ENCODE measurements at places on chromosomes 5 and 9. TPM values are rescaled to one million over a fixed set of nuclear protein-coding genes. Genes with fewer than 3 reads are reported as not detected.

The UNC5A gene
- total RNA-seq, result not detected

The FLT4 gene
- not detected for total RNA-seq

DNA sequence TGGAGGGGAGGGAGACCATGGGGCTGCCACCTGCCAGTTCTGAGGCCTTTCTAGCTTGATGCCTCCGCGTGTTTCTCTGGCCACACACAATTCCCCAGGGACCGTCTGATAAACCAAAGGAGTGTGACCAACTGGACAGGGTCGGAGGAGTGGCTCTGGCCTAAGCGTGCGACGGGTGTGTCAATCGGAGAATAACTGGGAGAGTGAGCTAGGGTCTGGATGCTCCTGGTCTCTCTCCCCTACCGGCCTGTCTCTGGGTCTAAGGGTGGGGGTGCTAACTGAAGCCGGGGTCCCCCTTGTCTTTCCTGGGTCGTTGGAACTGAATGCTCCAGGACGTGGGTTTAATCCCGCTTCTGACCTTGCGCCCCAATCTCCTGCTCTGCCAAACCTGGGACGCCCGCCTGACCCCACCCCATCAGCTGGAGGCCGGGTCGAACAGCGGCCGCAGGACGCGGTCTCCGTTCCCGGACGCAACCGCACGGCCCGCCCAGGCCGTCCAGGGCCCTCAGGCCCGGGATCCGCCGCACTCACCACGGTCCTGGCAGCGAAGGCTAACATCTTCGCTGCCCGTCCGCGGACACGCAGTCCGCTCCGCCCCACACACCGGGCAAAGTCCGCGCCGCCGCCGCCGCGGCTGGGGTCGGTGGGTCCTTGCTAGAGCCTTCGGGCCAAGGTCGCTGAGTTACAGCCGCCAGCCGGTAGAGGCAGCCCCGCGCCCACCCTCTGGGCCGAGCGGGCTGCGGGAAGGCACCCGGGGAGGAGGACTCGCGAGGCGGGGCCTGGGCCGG, 447 bp downstream of the CRAT start:
- peak; percentile 95 for DNase-seq

- peak; percentile 51 for DNase-seq
Observed at GRCh38 chr5:102758576-102758975, 3.5 kb downstream of the PAM start.

DNA sequence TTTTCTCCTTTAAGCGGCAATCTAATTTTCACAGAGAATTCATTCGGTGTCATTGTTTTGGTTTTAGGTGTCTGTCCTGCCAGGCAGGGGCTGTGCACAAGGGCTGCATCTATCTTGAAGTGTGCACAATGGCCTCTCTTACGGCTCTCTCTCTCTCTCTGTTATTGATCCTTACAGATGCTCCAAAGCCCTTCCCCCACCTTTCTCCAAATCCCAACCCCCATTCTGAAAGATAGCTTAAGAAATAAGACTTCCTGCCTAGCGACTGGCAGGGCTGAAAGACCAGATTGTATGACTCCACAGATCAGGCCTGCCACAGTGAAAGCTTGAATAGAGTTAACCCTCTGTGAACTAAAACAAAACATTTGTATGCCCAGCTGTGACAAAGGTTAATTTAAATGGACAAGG, 86.5 kb upstream of the NR5A1 start:
- no peak for DNase-seq

DNA sequence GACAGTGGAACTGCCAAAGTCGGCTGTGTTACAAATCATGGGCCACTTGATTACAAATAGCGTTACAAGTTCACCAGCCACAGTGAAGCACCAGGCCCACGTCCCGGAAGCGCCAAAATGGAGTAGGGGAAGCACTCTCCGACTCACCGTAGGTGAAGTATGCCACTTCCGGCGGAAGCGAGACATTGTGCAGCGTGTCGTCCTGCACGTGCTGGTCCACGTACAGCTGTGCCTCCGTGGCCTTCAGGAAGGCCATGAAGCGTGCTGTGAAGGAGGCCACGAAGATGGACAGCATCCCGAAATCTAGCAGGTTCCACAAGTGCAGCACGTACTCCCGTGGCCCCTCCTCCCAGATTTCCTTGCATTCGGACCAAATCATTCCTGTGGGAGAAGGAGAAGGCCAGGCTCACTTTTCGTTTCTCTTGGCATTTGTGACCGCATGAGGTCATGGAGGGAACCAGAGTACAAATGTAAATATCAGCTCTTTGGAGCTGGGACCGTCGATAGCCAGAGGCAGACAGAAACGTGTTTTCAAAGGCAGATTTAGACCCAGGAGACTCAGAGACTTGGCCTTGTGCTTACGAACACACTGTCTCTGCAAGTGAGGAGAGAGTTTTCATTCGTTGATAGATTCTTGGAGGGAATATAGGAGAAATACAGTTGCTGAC, 58.7 kb upstream of the SMIM32 start:
- DNase-seq, result no peak

DNA sequence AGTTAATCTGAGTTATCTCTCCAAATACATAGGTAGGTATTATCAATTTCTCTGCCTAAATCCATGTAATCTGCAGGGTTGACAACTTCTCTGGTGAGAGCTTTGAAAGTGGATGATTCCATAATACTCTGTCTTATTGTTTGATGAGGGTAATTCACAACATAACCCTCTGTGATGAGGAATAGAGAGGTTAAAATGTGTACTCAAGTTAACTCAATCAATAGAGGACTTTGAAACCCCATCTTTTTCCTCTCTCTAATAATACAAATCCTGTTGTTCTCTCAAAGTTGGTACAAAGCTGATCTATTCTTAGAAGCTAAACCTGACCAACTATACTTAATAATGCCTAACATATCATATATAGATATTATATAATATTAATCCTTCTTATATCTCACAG, 100.1 kb downstream of the PLPPR1 start:
- DNase-seq, result no peak

DNA sequence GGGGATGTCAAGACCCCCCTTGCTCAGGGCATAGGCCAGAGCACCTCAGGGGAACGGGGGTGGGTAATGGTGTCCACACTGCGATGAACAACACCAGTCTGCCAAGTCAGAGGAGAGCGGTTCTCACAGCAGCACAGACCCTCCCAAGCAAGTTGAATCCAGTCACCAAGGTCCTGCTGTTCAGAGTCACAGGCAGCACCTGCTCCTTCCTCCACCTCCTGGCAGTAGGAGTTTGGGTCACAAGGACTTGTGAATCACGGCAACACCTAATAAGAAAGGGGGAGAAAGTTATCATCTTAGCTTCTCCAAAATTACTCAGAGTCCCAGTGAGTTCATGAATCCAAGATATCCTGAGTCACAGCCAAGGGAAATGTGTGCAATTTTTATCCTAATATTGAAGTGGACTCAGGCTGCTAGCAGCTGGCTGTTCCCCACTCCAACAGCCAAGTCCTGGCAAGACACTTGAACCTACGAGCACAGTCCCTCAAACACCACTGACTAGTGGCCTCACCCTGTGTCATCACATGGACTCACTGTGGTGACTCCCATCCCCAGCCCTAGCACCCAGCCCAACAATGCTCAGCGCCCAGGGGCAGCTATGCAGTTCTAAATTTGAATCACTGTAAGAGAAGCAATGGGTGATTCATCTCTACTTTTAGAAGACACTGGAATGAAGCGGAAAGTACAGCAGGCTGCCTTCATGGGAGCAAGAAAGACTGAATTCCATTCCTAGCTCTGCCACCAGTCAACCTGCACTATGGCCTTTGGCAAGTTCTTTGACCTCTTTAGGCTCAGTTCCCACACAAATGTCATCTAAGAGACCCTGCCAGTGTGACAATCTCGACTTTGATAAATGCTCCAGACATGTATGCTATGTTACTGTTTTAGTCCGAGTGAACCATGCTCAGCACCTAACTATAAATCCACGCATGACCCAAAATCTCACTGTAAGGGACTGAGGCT, 113.7 kb downstream of the KLHL3 start:
- DNase-seq, result peak; percentile 94

GRCh38 chr5:168085261-168086031, 206.0 kb upstream of the WWC1 start:
- DNase-seq, result no peak

GRCh38 chr9:100884518-100884917, 144.0 kb upstream of the PLPPR1 start:
- no peak for DNase-seq

- no peak for DNase-seq
Observed at GRCh38 chr5:151110122-151110681, 29.4 kb upstream of the TNIP1 start.

DNA sequence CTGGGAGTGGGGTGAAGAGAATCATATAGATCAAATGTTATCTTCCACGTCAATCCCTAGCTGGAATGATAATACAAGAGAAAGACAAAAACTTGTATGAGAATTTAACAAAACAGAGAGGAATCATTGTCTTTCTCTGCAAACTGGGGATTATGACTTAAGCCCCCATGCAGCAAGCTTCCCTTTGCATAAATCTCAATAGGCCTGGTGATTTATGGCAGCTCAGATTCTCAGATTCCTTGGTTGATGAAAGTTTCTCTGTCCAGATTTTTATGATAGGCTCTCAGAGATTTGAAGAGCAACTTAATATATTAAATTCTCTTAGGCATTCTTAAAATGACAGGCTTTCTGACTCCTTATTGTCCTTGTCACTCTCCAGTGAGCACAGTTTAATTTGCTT, 56.0 kb downstream of the RASGRF2 start:
- DNase-seq, result no peak

- no peak for DNase-seq
Observed at GRCh38 chr5:53110156-53110555, 599 bp upstream of the MOCS2 start.

DNA sequence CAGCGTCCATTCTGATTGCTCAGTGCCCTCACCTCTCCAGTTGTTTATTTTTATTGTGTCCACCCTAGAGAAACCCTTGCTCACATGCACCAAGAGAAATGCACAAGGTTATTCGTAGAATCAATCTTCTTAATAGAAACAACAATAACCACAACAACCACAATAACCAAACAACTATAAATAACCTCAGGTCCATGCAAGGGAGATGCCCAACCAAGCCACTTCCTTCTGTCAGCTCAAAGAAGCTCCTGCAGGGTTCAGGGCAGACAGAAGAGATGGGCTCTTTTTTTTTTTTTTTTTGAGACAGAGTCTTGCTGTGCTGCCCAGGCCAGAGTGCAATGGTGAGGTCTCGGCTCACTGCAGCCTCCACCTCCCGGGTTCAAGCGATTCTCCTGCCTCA, 14.9 kb upstream of the TCOF1 start:
- no peak for DNase-seq

DNA sequence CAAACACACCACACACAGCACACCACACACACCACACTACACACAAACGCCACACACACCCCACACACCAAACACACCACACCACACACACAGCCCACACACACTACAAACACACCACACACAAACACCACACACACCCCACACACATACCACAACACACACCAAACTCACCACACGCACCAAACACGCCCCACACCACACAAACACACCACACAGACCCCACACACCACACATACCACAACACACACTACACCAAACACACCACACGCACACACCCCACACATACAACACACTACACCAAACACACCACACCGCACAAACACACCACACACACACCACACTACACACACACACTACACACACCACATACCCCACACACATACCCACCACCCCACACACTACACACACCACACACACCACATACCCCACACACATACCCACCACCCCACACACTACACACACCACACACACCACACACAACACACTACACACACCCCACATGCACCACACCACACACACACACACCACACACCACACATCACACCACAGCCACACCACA, 151.2 kb downstream of the ERCC6L2 start:
- no peak for DNase-seq
